ENCODE measurements at places on chromosomes 13 and 19.

- no peak for DNase-seq
Observed at GRCh38 chr19:42412227-42412626, 15.0 kb downstream of the LIPE start.

GRCh38 chr19:51887522-51888498 lies at the start of gene ZNF577:
Gene ZNF577, minus strand, starts transcription at chr19:51887951. Its CDS starts 7,569 bp downstream, at chr19:51880382.
- peak; percentile 78 for DNase-seq

DNA sequence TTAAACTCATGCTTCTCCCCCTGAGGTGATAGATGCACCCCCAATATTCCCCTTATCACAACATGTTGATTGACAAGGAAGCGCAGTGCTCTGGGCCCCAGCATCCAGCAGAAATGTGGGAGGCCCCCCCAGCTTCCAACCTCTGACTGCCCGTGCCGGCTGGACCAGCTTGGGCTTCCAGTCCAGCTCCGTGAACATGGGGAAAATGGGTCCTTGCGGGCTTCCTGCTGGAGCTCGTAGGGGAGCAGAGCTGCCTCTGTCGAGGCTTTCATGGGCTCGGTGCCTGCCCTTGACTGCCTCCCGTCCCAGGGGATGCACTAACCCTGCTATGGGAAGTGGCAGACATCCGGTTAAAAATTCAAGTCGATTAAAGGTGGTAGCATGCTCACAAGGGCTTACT lies 188.9 kb downstream of the COL4A1 start:
- no peak for DNase-seq

DNA sequence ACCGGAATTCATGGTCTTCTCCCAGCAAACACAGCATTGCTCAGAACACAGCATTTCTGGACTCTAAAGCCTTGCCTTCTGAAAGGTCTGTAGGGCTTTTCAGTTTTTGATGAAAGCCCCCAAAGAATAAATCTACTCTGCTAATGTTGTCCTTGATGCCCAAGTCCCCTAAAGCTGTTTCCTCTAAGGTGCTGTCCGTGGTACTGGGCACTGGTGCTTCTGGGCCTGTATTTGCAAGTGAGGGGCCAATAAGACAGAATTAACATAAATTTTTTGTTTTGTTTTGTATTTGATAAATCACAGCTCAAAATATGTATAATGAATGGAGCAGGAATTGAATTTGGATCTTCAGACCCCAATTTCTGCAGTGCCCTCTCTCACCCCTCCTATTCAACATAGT lies 12.1 kb upstream of the LGALS13 start:
- peak; percentile 3 for DNase-seq

DNA sequence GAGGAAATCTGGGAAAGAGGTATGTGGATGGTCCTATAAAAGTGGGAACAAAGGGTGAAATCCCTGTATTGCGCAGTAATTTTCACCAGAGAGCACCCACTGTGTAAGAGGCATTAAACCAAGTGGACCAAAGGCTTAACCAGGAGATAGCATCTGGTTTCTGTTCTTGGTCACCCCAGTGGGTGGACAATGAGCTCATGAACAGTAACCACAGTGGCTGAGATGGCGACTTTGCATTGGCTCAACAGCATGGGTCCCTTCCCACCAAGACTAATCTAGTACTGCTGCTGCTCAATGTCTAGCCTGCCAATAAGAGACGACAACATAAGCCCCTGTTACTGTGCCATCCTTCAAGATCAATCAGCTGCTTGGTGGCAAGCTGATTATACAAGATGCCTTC lies 36.6 kb downstream of the CCDC169 start:
- no peak for DNase-seq

- DNase-seq, result no peak
Observed at GRCh38 chr13:113105032-113105920, at the start of gene F7. Gene F7, plus strand, starts transcription at chr13:113105791. Its CDS starts 51 bp downstream, at chr13:113105842.

DNA sequence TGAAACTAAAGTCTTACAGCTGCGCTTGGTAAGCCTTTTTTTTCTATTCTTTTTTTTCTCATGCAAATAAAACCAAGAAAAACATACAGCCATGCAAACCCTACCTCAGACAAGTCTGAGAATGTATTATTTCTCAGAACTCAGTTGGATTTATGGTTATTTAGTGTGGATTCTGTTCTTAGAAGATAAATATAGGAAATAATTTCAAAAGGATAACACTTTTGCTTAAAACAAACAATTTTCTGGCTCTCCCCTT lies 40.7 kb upstream of the TNFSF11 start:
- no peak for DNase-seq

DNA sequence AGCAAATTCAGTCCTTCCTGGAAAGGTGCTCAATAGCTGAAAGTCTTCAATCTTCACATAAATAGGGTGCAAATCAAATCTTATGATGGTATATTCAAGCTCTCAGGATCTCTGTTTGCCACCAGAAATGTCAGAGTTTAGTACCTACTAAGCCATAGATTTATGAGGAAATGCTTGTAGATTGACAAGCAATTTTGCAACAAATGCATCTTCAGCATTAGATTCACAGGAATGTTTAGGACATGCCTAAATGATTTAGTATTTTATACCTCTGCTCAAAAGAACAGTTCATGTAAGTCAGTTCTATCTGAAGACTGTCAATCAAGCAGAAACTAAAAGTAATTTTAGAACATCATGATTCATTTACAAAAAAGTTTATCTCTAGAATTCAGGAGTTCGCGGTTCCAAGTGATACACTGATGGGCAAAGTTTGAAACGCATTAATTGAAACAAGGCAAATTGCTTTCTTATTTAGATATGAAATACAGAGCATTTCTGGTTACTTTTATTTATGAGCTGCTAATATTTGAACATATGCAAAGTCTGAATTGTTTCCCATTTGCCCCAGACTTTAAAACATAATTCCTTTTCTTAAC lies 65.7 kb downstream of the DACH1 start:
- DNase-seq, result no peak

Data from suppressor macrophage treated with lipopolysaccharide for 4 hours (primary cell).